Activated naive CD8-positive, alpha-beta T cell treated with anti-CD3 and anti-CD28 coated beads, Interleukin-2, amount 50 U/mL, for 24 hours (primary cell): ENCODE measurements at places on chromosomes 5 and 9.

- no peak overlapping the region for H3K4me3 ChIP-seq
- peaks cover 6% of the 10 kb centered on the region for H3K4me1 ChIP-seq
- no peaks in the 10 kb centered on the region for H3K27me3 ChIP-seq
- no peak for DNase-seq
Measured at GRCh38 chr9:133974631-133975341, 17.3 kb downstream of the VAV2 start.

DNA sequence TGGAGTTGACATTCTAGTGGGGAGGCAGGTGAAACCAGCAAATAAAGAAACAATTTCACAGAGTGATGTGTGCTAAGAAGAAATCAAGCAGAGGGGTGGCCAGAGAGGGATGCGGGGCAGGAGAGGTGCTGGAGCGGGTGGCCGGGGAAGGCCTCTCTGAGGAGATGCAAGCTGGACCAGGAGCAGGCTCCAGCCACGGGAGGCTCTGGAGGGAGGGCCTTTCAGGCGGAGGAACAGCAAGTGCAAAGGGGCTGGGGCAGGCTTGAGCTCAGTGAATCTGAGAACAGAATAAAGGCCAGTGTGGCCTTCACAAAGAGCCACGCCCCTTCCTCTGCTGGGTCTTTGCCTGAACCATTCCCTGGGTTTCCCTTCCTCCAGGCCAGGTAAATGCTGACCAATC lies 73.2 kb upstream of the NEURL1B start:
- H3K27ac ChIP-seq, result no peak overlapping the region
- peaks cover 5% of the 10 kb centered on the region for H3K27me3 ChIP-seq
- H3K36me3 ChIP-seq, result no peaks in the 10 kb centered on the region
- DNase-seq, result no peak
- H3K4me3 ChIP-seq, result no peak overlapping the region

GRCh38 chr9:122197882-122198281 lies 30.9 kb downstream of the LHX6 start:
- H3K4me1 ChIP-seq, result no peaks in the 10 kb centered on the region
- DNase-seq, result no peak
- no peak overlapping the region for H3K4me3 ChIP-seq
- no peak overlapping the region for H3K27ac ChIP-seq
- peaks cover 5% of the 10 kb centered on the region for H3K27me3 ChIP-seq

- H3K36me3 ChIP-seq, result no peaks in the 10 kb centered on the region
- no peak for DNase-seq
- peaks cover 7% of the 10 kb centered on the region for H3K4me1 ChIP-seq
Measured at GRCh38 chr9:99606957-99607356, 214.7 kb upstream of the NR4A3 start.

- H3K36me3 ChIP-seq, result peaks cover 16% of the 10 kb centered on the region
- H3K4me1 ChIP-seq, result peaks cover 52% of the 10 kb centered on the region
- H3K27ac ChIP-seq, result peak overlapping the region; percentile 81
- peak; percentile 16 for DNase-seq
- H3K27me3 ChIP-seq, result no peaks in the 10 kb centered on the region
Measured at GRCh38 chr9:3337515-3338225, 188.1 kb downstream of the RFX3 start.
